Adipocyte (in vitro differentiated cells): ENCODE measurements at places on chromosomes 4 and X.

GRCh38 chrX:70087857-70088630 lies 25.8 kb downstream of the OTUD6A start:
- DNase-seq: peak; percentile 58

- DNase-seq: no peak
Observed at GRCh38 chr4:183828125-183828524, 77.0 kb upstream of the STOX2 start.

GRCh38 chr4:100539706-100540105 lies 21.9 kb upstream of the EMCN start:
- no peak for DNase-seq

DNA sequence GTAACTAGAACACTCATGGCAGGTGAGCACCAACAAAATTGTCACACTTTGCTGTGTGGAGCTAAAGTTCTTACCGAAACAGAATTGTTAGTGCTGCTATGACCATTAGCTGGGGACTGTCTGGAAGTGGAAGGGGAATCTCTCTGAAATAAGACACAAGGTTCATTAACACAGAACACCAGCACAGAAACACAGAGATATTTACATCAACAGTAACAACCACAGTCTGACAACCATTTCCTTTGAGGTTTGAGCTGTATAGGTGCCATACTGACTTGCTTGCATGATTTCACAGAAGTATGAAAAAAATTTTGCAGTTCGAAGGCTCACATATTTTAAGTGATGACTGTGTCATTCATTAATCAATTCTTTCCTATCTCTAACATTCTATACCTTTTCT lies 109.8 kb downstream of the NYX start:
- DNase-seq: no peak

- no peak for DNase-seq
Observed at GRCh38 chr4:56627985-56628384, 53.1 kb downstream of the HOPX start.

DNA sequence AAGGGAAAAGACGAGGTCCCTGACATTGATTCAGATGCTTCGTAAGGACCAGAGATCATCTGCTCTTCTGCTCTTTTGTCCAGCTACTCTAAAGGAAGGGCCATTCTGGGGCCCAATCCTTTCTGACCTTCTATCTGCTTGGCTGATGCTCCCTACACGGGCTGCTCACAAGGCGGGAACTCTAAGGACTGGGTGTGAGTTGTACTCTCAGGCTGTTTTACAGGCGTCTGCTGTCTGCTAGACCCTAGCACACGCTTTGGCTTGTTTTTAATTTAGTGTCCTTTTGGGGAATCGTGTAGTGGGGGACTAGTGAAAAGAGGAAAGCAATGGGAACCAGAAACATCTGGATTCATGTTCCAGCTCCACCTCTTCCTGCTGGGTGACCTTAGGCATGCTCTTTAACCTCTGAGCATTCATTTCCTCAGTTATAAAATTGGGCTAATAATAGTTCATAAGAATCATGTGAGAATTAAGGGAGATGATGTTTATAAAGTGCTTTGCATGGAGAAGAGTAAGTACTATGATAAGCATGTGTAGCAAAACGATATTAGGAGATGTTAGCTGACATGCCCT lies 53.1 kb downstream of the CASP3 start:
- DNase-seq: no peak

DNA sequence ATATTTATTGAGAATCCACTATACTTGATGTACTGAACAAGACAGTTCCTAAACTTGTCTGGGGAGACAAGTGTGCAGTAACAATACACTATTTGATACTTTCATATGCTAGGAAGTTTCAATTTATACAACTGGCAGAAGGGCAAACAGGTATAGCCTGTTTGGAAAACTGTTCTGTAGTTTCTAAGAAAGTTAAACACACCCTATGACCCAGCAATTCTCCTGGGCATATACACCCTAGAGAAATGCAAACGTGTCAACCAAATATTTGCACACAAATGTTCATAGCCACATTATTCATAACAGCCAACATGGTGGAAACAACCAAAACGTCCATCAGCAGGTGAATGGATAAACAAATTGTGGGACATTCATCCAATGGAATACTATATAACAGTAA lies 64.0 kb upstream of the BRS3 start:
- no peak for DNase-seq

GRCh38 chr4:25424539-25425228 lies 47.6 kb downstream of the ANAPC4 start:
- no peak for DNase-seq

- DNase-seq: no peak
Observed at GRCh38 chr4:4667622-4668081, 125.8 kb upstream of the STX18 start.

DNA sequence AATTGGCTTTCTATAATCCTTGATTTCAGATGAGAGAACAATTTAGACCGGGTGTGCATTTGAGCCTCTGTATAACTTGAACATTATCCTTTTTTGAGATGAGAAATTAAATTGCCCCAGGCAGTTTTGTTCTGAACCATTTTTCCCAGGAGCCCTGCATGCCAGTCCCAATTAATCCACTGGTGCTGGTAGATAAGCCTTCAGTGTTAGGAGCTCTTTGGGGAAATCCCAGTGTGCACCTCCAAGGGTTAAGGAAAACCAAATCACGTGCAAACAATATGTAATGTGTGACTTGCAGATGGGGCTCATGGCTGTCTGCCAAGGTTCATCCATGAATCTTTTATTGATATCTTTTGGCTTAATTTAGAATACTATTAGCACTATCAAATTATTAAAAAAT lies 43.2 kb downstream of the KIT start:
- no peak for DNase-seq

DNA sequence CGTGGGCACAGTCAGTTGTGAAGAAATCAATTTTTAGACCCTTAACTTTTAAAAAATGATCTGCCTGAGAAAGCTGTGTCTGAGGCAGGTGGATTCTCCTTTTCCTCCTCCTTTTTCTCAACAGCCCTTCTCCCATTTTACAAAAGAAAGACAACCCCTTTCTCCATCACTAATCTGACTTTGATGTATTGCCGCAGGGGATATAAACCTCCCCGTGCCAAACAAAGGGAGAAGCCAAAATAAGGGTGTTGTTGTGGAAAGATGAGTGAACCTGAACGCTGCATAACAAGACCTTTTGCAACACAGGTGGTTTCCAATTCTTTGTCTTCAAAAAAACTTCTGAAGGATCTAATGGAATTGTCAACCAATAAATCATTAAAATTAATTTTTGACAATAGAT lies 8.4 kb upstream of the FHL1 start:
- no peak for DNase-seq

DNA sequence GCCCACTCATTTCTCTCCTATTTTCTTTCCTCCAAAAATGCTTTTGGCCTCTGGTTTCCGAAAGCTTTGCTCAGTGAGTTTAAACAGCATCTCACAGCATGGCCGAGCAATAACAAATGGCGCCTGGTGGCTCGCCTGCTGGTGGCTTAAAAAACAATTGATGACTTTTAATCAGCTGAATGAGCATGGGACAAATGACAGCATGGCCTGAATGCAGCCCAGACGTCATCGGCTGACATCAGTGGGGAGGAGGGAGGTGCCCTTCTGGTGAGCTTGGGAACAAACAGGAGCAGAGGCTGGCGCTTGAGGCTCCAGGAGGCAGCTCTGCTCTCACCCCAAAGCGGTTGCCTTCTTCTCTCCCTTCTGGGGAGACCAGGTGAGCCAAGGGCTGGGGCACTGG lies 286.4 kb downstream of the BCOR start:
- no peak for DNase-seq

DNA sequence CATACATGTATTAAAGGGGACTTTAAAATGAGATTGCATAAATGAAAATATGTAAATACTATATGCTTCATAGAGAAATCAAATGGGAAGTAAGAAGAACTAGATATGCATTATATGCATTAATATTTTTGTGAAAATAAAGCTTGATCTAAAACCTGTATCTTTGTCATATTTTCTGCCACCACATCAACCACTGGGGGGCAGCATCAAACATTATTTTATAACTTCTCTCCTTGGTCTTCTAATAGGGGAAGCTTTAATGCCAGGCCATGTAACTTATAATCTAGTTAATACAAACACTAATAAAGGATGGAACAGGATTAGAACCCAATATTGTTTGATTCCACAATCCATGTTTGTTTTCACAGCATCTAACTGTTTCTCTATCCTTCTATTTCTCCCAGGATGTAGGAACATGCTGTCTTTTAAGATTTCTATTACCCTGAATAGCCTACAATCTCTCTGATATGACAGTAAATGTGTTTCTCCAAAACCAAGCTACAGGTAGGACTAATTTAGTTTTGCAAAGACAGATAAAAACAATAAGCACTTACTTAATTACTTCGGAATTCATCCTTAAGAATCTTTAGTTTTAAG lies 10.0 kb downstream of the QRFPR start:
- peak; percentile 80 for DNase-seq

DNA sequence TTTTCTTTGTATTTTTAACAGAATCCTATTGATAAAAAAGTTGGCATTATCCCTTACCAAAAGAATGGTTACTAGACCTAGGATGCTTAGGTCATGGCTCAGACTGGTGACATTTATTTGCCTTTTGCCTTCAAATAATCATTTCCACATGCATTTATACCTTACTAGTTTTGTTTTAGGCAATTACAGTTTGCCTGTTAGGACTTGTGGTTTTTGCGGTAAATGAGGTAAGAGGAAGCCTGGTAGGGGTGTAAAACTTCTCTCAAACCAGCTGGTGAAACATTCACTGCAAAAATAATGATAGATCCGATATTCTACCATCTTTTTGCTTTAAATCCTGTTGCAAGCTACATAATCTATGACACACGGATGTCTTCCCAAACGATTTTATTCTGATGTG lies 12.1 kb downstream of the LAMP2 start:
- DNase-seq: no peak

GRCh38 chr4:102623622-102624021 lies 122.5 kb downstream of the NFKB1 start:
- DNase-seq: no peak

GRCh38 chrX:22690116-22690515 lies 309.6 kb upstream of the DDX53 start:
- no peak for DNase-seq

GRCh38 chr4:110619463-110620247 lies 3.2 kb downstream of the PITX2 start:
- no peak for DNase-seq

- no peak for DNase-seq
Observed at GRCh38 chr4:87489678-87490077, 39.5 kb downstream of the SPARCL1 start.

- DNase-seq: no peak
Observed at GRCh38 chr4:76997532-76997931, 48.0 kb downstream of the SEPTIN11 start.

GRCh38 chr4:151792530-151792929 lies 31.7 kb upstream of the GATB start:
- no peak for DNase-seq

DNA sequence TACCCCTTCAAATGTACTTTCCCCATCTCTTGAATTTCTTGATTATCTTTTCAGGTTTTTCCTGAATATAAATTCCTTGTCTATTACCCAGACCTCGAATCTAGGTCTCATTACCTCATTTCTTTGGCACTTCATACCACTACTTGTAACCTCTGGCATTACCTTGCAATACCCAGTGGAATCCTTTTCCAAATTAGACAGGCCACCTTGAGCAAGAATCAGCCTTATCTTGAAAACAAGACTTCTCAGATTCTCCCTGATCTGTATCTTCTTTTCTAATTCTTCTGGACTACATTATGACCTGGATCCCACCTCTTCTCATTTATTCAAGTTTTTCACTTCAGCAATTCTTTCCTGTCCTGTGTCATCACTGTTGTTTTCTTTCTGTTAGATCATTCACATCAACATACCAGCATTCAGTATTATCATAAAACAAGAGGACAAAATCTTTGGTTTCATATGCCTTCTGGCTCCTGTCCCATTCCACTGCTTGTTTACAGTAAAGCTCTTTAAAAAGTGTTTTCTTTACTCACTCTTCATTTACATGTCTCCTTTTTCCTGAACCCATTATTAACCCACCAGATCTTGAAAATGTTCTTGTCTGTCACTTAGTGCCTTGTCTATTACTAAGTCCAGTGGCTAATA lies 275.6 kb upstream of the HS3ST1 start:
- peak; percentile 40 for DNase-seq

DNA sequence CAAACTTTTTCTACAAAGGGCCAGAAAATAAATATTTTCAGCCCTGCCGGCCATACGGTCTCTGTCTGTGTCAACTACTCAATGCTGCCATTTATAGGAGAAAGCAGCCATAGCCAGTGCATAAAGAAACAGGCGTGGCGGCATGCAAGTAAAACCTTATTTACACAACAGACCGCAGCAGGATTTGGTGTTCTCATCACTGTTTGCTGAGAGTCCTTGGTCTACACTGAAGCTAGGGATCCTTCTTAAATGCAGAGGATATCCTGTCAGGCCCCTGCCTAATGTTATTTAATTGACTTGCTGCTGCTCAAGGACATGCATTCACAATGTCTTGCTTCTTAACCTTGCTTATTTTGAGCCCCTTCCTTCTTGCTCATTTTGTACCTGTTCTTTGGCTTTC lies 54.7 kb downstream of the CPE start:
- DNase-seq: no peak

DNA sequence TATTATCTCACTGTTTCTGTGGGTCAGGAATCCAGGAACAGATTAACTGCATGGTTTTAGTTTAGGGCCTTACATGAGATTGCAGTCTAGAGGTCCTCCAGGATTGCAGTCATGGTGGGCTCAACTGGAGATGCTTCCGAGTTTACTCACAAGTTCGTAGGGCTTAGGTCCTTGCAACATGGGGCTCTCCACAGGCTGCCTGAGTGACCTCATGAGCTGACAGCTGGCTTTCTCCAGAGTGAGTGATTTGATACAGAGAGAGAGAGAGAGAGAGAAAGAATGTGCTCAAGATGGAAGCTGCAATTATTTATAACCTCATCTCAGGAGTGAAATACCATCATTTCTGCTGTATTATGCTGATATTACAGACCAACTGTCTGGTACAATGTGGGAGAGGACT lies 168.9 kb downstream of the GPAT3 start:
- DNase-seq: no peak

GRCh38 chrX:123408821-123409737 lies 225.0 kb downstream of the GRIA3 start:
- peak; percentile 34 for DNase-seq

DNA sequence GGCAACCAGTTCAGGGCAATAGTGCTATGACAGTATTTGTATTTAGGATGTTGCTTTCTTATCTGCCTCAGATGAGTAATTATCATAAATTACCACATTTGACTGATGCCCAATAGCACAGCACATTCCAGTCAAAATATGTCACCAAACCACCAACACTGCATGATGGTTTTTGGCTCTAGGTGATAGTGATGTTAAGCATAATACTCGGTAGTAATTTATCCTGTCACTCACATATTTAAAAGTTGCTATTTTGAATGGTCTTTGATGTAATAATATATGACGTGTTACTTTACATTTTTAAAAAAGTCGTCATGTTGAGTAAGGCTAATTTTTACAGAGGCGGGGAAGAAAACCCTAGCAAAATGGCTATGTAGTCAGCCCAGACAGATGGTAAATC lies 42.5 kb downstream of the UNC5C start:
- DNase-seq: no peak
